ENCODE measurements at places on chromosomes 4 and X.

- DNase-seq: no peak
Observed at GRCh38 chrX:48458711-48459110, 11.3 kb downstream of the SLC38A5 start.

DNA sequence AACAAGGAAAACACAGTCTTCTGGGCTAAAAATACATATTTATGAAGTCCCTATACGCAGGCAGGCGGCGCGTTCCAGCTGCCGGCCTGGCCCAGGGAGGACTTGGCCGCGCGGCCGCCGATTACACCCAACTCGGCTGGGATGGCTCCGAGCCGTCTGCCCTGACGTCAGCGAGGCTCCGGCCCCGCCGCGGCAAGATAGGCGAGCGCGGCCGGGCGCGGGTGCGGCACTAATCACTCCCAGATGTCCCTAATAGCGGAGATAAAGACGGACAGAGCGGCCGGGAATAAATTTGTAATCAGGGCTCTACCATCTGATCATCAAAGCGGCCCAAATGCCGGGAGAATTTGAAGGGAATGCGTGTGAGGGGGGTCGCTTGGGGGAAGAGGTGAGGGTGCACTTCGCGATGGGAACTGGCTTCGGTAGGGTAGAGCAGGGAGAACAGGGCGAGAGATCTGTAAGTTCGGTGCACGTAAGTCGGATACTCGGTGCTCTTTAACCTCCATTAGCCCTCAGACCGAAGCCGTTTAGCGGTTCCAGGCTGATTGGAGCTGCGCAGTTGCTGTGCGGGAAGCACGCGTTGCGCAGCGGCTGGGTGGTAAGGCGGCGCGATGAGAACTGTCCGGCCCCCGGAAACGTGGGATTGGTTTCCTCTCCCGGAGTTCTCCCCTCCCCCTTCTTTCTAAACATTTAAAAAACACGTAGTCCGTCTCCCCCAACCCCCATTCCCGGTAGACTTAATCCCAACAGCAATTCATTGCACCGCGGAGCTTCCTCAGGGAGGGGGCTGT, 7.7 kb downstream of the HAND2 start:
- DNase-seq: peak; percentile 41

DNA sequence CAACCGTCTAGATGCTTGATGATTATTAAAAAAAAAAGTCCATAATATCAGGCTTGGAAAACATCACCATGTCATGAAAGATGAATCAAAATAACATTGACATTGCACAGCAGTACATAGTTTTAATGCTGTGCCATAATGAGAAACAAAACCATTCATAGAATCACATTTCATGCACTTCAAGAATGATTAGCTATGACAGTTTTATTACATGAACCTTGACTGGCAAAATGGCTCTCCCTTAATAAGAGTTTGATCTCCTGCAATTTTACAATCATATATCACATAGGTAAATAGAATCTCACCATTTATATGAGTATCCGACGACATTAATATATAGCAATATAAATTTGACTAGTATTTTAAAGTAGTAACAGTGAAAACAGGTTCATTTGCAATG, 49.8 kb downstream of the TECRL start:
- DNase-seq: no peak

- DNase-seq: peak; percentile 64
Observed at GRCh38 chr4:5824635-5825034, 68.3 kb downstream of the CRMP1 start.

GRCh38 chrX:8346060-8346459, 118.6 kb upstream of the VCX3B start:
- DNase-seq: no peak
